ENCODE measurements at places on chromosomes 2 and 18.

- no peak for DNase-seq
These were observed 91.4 kb downstream of the GALNT1 start for GRCh38 chr18:35672897-35673296.

- DNase-seq: no peak
These were observed 218.0 kb downstream of the DYSF start for GRCh38 chr2:71671203-71671854.

DNA sequence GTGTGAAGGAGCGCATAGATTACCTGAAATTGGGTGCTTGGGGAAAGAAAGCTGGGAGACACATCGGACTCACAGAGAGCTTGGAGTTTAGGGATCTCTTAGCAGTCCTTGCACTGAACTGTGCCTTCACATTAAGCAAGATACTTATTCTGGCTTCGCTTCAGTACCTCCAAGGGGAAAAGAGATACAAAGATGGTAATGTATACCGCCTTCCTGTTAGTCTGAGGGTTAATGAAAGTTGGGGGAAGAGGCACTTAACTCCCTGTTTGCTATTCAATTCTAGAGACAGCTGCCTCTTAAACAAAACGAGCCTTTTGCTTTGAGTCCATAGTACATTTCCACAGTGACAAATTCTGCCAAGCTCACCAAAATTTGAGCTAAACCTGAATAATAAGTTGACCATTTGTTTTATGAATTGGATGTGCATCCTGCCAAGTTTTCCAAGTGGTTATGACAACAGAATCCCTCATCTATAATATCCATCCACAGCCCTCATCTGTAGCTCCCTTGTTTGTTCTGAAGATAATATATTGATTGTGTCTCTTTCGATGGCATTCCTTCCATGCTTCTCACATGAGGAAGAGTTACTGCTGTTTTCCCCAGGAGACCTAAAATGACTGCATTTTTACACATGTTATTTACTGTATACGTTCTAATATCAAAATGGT lies 287.1 kb upstream of the ATP5MC3 start:
- no peak for DNase-seq

GRCh38 chr2:197261808-197262226 lies 48.8 kb downstream of the ANKRD44 start:
- no peak for DNase-seq

DNA sequence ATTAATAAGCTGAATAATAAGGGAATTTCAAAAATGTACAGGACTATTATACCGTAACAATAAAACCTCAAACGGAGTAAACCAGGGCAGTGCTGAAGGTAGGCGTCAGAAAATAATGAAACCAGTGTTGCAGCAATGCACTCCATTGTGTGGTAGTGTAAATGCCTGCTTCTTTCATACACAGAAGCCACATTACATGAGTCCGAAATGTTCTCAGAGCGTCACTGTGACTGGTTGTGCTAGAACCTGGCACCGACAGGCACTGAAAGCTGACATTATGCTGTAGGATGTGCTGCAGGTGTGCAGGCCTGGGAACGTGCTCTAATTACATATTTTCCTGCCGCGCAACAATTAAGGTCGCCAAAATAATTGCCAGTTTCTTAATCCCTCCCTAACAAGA lies 53.3 kb downstream of the ZEB2 start:
- no peak for DNase-seq

DNA sequence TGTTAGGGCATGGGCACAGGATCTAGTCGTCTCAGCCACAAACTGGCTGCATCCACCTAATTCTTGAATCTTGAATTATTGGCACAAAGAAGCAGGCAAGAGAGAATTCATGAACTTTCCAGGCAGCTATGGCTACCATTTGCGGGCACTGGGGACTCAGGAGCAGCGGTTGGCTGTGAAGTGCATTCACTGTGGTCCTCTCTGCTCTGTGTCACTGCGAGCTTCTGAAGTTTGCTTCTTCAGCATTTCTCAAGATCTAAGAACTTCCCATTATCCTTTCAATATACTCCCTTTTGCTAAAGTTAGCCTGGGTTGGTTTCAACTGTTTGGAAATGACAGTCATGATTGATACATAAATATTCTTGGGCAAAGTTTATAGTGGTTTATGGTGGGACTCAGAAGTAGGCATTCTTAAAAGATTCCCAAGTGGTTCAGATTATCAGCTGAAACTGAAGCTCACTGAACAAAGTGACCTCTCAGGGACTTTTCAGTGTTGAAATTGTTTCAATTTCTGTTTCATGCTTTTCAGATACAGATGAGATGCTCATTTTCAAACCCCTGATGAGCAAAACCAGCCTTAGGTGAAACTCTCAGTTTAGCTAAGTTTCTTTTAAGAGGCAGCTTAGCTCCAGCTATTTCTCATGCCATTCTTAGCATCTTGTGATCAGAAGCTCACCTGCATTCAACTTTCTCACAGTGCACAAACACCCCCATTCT lies 1258.3 kb upstream of the GYPC start:
- DNase-seq: no peak

- DNase-seq: no peak
These were observed 79.1 kb upstream of the ZFP36L2 start for GRCh38 chr2:43305517-43305916.

- DNase-seq: no peak
These were observed 288.1 kb upstream of the FIGN start for GRCh38 chr2:164023896-164024295.

DNA sequence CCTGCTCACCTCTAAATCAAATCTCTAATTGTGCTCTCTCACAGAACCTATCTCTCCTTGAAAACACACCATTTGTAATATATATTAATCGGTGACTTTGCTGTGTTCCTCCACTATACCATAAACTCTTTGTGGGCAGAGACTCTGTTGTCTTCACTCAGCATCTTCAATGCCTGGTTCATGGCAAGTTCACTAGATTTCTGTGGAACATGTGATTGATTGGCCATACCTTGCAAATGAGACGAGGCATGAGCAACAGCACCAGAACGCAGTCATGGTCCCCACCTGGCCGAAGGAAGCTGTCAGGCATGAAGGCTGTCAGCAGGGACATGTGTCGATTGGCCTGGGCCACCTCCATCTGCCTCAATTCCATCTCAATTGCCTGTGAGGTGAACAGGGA lies 11.6 kb downstream of the DCTN1 start:
- no peak for DNase-seq

- DNase-seq: no peak
These were observed at the start of gene ESPNL for GRCh38 chr2:238100049-238100820. TSS of gene ESPNL (plus strand) at chr2:238100340. CDS start at chr2:238100420, 80 bp downstream.

GRCh38 chr2:10316860-10317259 lies 14.2 kb downstream of the HPCAL1 start:
- DNase-seq: no peak

DNA sequence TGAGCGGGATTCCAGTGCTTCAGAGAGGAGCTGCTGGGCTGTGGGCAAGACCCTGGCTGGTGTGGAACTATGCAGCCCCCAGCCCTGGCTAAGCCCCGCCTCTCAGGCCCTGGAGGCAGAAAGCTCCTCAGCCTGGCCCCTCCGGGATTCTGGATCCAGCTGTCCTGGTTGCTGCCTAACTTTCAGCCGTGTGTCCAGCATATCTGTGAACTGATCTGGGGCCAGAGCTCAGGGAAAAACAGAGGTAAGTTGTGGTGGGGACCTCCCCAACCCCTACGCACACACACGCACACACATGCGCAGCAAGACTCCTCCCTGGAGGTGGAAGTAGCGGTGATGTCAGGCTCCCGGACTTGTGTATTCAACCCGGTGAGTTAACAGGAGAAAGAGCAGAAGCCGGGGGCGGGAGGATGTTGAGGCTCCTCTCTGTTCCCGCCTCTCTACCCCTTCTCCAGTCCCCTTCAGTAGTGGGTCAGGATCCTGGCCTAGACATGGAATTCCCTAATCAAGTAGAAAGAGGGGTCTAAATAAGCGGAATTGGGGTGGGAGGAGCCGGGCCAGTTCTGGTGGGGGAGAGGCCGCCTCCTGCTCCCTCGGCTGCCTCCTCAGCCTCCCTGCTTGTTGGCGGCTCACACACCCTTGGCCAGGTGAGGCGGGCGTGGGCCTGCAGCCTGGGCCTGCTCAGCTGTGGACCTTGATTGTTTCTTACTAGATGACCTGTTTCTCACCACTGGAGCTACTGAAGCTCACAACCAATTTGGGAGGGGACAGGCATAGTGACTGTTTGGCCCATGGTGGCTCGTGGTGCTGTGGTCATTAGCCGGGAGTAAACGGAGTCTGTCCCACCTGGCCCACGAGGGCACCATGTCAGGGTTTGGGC lies 33.4 kb downstream of the SIX2 start:
- no peak for DNase-seq

GRCh38 chr18:46761059-46761769 lies 4.4 kb upstream of the ST8SIA5 start:
- DNase-seq: no peak

DNA sequence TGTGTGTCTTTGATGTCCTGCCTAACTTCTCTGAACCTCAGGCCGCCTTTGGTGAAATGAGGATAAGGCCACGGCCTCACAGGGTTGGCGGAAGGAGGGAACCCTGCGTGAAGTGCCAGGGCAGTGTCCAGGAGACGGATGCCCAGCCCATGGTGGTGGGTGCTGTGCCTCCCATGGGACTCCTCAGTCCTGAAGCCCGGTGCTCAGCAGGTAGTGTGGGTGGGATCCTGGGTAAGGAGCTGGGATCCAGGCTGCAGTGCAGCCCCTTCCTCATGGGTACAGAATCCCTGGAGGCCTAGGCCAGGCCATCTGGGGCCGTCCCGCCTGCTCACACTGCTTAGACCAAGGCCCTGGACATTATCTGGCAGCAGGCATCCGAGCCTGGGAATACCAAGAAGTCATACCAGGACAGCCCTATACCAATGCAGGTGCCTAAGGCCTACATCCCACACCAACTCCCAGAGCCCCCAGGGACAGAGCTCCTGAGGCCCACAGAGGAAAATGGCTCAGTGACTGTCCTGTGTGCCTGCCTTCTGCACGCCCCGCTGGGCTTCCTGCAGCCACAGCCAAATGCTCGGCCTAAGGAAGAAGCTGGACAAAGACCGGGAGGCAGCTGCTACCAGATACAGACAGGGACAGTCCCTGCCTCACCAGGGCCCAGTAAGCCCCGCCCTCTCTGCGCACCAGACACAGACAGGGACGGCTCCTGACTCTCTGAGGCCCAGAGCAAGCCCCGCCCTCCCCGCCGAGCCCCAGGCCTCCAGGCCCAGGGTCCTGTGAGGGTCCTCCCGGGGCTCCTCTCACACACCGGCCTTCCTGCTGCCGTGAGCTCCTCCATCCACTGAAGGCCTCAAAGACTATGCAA lies 78.0 kb downstream of the NDUFA10 start:
- DNase-seq: no peak

DNA sequence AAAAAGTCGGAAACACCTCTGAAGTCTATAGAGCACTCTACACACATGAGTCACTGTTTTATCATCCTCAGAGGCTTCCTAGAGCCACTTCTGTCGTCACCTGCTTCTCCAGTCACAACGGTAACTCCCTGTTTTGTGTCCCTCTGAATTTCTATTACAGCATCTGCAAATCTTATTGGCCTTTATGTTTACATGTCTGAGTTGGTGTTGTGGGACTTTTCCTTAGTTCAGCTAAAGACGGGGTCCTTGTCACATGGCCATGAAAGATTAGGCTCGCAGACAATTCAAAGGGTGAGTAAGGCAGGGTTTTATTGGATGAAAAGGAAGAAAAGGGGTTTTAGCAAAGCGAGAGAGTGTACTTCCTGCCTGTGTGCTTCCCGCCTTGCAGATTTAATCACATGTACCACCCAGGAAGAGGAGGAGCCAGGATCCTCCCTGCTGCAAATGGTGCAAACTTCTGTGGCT lies 185.6 kb downstream of the LPIN1 start:
- DNase-seq: no peak

DNA sequence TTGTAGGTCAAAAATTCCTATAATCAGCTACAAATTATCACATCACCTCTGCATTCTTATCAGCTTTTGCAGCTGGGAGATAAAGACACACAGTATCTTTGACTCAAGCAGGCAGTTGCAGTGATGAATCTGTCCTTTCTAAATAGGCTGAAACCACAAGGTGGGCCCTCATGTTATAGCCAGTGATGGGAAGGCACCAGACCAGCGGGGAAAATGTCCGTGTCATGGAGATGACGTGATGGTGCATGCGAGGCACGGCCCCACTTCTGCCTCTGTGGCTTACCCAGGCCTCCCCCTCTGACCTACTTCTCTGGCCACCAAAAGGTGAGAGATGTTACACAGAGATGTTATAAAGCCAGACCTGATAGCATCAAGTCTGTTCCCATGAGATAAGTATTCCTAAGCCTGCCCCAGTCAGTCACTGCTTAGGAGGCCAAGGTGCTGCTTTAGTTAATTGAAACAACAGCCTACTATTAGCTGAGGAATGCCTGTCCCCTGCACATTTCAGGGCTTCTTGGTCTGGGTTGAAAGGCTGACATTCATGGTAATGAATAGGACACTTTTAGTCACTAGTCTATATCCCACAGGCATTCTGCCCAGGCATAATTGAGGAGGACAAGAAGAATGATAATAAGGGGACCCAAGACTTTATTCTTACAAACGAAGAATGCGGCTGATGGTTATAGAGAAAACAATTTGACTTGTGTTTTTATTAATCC lies 327.9 kb downstream of the LPIN1 start:
- no peak for DNase-seq

DNA sequence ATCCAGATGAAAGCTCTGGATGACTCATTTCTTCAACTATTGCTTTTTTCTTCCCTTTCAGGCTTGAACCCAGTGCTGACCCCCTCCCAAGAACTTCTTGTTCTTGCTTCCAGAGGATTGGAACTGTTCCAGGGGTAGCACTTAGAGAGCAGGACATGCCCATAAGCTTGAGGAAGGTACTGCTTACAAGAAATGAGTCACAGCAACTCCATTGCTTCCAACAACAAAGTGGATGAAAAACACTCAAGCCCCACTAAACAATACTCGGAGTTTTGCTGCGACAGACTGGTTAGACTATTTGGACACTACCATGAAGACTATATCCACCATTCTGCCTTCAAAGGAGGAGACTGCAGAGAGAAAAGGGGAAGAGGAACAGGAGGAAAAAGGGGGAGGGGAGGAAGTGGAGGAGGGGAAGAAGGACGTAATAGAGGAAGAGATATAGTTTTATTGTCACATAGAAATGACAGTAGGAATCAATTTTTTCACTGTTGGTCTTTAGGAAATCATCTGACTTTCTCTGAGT lies 1.6 kb upstream of the EPC2 start:
- no peak for DNase-seq
